Calu3 (cell line): ENCODE measurements at places on chromosomes 16 and 17.

GRCh38 chr16:55830658-55831294, 2.1 kb downstream of the CES1 start:
- DNase-seq, result no peak

DNA sequence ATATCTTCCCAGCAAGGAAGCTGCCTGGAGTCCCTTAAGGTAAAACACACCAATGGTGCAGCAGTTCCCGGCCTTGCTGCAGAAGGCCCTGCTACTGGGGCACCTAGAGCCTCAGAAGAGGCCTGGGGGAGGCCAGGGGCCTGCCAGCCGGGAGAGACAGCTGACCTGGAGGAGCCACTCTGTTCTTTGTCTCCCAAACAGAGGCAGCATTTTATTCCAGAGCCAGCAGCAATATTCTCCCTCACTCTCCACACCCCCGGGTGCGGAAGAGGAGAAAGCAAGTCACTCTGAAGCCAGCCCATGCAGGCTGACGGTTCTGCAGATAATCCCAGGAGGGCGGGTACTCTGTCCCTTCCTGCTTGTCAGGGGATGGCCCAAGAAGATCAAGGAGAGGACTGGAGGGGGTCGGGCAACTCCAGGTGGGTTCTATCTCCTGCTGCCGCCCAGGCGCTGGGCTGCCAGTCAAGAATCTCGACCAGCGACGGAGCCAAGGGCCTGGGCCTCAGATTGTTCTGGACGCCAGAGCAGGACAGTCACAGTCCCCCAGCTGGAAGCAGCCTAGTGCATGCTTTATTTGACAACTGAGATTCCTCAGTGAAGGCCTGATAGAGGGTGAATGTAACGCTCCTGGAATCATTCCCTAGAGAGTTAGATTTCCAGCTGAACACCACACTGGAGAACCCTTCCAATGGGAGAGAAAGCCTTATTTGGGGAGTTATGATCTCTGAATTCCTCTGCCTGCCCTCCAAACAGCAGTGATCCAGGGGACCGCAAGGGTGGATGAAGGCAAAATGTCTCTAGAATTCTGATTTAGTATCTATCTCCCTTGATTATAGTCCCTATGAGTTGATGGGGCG, 1.1 kb upstream of the KIFC3 start:
- no peak for DNase-seq

DNA sequence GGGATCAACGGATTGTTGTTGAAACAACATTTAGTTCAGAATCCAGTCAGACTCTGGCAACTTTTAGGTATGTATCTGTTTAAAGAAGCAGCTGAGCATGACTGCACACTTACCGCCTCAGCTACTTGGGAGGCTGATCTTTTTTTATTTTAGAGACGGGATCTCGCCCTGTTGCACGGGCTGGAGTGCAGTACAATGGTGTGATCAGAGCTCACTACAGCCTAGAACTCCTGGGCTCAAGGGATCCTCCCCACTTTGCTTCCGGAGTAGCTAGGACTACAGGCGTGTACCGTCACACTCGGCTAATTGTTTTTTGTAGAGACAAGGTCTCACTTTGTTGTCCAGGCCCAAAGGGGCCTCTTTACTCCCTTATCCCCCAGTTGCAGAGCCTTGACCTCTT, 2.3 kb downstream of the SPG7 start:
- no peak for DNase-seq

DNA sequence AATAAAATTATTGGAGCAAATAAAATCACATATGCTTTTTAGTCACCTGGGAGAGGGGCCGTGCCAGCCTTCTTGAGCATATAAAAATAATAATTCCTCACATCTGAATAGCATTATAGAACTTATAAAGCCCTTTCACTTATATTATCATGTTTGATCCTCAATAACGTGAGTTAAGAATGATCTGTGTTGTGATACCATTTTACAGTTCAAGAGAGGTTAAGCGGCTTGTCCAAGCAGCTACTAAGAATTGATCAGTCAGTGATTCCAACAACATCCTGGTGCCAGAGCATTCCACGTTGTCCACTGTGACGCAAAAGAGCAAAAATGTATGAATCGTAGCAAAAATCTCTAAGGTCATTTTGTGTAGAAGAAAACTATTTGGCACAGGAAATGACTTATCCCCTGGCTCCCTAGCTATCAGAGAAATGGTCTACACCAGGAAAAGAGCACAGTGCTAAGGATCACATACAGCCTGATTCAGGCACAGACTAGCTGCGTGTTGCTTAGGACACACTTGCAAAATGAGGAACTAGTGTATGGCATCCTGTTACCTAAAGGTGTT, 33.0 kb downstream of the ANKFN1 start:
- no peak for DNase-seq

DNA sequence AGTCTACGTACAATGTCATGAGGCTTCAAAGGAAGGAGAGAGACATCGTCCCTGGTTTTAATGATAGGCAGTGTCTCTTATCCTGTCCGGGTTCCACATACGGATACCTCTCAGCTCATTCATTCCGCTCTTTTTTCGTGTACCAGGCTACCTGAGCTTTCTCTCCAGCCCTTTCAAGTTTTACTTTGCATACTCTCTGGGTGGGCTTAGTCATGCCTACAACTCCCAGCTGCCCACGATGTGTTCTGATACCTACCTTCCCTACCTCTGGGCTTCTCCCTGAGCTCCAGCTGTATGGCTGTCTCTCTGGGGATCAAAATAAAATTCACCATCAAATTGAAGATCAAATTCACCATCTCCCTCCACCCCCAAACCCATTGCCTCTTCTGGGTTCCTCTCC, 354.0 kb upstream of the EEF2KMT start:
- DNase-seq, result no peak

GRCh38 chr16:88523309-88524161, 46.7 kb upstream of the ZC3H18 start:
- no peak for DNase-seq

DNA sequence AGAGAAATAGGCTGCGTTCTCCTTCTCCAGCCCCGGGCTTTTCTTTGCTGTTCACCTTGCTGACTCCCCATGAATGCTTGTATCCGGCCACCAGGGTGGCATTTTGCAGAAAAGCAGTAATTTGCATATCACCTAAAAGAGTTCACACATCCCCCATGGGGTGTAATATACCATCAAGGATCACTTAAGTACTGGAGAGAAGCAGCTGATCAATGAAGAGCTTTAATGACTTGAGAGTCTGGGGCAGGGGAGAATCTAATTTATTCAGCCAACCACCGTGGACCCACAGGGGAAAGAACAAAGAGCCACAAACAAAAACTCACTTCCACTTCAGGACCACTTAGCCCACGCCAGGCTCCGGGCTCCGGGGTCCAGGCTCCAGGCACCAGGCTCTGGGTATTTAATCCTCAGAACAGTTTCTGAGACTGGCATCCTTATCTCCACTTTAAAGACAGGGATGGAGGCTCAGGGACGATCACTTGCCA, 33.9 kb upstream of the SEC14L1 start:
- DNase-seq, result no peak

GRCh38 chr17:20071824-20072691, 62.9 kb downstream of the SPECC1 start:
- DNase-seq, result no peak

DNA sequence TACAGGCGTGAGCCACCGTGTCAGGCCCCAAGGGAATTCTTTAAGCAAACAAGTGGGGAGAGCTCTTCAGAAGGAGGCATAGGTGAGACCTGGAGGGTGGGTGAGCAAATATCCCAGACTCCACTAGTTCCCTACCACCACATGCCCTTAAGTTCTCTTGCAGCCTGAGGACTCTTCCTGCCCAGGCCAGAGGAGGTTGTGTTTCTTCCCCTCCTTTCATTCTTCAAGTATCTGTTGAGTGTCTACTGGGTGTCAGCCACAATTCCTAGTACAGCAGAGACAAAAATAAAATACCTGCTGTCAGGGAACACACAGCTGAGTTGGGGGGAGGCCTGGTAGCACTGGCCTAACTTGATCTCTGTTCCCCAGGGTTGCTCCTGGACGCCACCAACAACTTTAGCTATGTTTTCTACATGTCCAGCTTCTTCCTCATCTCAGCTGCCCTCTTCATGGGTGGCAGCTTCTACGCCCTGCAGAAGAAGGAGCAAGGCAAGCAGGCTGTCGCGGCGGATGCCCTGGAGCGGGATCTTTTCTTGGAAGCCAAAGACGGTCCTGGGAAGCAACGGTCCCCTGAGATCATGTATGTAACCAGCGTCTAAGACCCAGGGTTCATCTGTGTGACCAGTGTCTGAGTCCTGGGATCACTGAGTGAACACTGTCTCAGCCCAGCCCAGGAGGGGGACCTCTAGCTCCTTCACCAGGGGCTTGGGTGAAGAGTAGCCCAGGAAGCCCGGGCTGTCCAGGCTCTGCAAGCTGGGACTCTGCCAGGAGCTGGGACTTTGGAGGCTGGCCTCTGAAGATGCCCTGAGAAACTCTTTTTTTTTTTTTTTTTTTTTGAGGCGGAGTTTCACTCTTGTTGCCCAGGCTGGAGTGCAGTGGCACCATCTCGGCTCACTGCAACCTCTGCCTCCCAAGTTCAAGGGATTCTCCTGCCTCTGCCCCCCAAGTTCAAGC, 5.9 kb upstream of the ARMC7 start:
- no peak for DNase-seq

DNA sequence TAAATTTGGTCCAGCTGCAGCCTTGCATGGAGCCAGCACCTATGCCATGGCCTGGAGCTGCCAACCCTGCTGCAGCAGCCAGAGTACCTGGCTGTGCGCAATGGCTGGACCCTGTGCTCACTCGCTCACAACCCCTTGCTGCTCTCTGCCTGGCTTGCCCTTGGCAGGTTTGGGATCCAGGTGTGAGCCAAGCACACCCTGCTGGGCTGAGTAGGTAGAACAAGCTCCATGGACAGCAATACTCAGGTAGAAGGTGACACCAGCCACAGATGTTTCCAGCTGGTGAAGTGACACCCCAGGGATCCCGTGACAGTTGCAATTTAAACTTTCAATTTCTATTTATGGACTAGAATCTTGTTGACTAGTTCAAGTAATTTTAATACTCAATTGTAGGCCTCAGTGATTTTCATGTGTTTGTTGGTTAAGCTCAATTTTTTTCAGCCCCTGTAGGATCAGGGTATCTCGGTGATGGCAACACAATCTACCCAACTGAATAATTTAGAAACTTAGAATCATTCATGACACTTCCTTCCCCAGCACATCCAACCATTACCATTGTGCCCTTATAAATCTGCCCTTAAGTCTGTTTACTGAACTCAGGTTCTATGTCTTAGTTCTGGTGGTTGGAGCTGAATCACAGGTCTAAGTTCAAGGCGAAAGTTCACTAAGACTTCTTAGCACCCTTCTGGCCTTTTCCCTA, 480.0 kb downstream of the PMP22 start:
- DNase-seq, result peak; percentile 16

GRCh38 chr16:88705801-88706228, 393 bp downstream of the RNF166 start:
- peak; percentile 31 for DNase-seq

DNA sequence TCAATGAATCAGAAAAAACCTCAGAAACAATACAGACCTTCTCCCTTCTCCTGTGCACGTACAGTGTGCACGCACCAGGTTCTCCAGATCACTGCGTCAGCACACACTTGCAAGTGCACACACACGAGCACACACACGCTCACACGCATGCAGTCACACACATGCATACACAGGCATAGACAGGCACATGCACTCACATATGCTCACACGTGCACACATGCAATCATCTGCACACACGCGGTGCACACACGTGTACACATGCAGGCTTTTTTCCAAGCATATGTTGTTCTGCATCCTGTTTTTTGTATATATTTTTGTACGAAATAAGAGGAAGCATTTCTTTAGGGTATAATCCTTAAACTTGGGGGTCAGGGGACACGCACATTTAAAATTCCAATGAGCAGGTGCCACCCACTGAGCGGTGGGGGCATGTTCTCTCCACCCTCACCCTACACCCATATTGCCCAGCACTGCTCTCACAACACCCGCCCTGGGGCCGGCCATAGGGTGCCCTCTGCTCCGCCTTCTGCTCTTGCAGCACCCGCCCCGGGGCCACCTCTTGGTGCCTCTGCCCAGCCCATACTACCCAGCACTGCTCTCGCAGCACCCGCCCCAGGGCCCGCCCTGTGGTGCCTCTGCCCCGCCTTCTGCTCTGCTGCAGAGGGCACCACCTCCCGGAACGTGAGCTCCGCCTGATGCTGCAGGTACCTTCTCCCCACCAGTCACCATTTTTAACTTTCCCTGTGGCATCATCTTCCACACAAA, 20.9 kb downstream of the KLHDC4 start:
- DNase-seq, result no peak

- DNase-seq, result no peak
Observed at GRCh38 chr17:17155568-17155967, 50.6 kb downstream of the PLD6 start.

GRCh38 chr16:21159281-21159951, 942 bp downstream of the LDAF1 start:
- peak; percentile 80 for DNase-seq

- no peak for DNase-seq
Observed at GRCh38 chr17:75133001-75133400, 1.5 kb upstream of the NT5C start.

- DNase-seq, result no peak
Observed at GRCh38 chr16:53519417-53520091, 16.5 kb upstream of the AKTIP start.

DNA sequence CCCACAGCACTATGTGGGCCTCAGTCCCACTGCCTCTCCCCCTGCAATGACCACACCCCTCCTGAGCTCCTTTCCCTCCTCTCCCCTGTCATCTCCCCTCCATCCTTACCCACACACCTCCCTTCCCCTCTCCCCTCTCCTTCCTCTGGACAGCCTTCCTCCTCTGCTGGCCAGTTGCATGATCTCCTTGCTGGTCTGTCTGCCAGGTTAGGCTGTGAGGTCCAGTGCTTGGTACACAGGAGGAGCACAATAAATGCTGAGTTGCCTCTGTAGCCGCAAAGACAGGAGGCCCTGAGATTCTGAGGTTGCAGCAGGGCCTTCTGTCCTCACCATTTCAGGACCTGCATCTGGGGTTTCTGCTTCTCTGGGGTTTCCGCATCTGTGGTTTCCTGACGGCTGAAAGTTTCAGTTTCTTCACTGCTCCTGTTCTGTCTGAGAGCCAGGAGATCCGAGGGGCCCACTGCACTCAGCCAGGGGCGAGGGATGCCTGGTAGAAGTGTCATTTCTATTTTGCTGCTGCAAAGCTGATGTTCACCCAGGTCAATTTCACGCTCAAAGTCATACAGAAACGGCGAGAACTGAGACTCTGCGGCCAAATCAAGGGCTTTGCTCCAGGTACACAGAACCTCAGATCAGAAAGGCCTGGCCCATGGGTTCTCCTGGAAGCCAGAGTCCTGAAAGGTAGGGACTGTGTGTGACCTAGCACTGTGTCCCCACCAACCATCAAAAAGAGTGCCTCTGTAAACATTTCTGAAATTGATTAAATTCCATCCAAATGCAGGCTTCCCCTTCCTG, 4.6 kb upstream of the SLC12A3 start:
- no peak for DNase-seq

DNA sequence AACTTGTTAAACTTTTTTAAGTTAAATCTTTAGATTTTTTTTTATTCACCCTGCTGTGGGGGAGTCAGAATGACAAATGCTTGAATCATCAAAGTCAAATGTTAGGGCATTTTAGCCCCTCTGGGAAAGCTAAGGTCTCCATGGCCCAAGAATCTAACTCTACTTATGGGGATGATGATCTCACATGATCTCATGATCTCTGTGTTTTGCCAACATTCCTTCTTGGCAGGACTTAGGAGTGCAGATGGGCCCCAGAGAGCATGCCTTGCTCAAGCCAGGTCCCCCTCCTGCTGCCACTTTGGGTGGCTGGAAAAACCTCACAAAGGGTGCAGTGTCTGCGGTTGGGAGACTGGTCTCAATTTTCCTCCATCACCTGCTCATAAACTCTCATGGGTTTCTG, 108.6 kb downstream of the PRKCB start:
- DNase-seq, result no peak

GRCh38 chr17:8225813-8226535, 15.6 kb upstream of the AURKB start:
- peak; percentile 67 for DNase-seq
